T-cell (primary cell): ENCODE measurements at places on chromosomes 12 and 14.

DNA sequence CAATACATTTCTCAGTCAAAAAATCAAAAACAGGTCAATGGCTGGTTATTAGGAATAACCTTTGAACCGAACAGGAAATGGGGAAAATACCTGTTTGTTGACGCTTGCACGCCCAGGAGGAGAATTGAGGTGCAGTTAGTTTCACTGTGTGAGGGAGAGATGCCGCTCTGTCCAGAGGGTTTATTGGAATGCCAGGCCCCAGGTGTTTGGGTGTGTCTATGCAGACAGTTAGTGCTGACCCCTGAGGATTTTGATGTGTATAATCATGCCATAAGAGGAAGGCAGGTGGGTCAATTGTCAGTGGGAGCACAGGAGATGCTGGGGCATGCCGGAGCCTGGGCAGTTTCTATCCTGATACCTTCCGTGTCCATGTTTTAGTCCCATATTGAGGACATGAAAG is 100.8 kb upstream of the DIO3 start:
- DNase-seq = no peak

DNA sequence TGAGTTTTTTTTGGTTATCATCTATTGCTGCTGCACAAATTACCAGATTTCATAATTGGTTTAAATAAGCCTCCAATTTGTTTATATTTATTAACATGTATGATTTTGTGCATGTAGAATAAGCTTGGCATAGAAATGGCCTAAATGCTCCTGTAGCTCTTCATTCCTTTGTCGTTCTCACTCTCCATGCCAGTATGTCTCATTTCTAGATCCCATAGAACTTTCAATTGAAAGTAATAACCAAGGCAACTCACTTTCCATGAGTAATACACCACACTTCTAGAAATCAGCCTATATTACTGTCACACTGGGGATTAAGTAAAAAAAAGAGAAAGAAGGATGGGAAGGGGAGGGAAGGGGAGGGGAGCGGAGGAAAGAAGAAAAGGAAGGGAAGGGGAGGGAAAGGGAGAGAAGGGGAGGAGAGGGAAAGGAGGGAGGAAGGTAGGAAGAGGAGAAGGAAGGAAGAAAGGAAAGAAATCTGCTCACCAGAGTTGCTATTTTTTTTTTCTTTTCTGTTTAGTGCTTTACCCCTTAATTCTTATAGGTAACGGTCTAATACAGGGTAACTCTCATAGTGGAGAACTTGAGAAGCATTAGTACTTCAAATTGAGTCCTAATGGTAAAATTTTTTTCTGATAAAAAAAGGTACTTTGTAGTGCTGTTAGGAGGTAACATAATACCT is 45.6 kb downstream of the MDM2 start:
- no peak for DNase-seq

- DNase-seq = no peak
These were observed 189.8 kb upstream of the SLC16A7 start for GRCh38 chr12:59405992-59406391.

GRCh38 chr14:75428230-75429104 is 645 bp downstream of the JDP2 start:
- no peak for DNase-seq

DNA sequence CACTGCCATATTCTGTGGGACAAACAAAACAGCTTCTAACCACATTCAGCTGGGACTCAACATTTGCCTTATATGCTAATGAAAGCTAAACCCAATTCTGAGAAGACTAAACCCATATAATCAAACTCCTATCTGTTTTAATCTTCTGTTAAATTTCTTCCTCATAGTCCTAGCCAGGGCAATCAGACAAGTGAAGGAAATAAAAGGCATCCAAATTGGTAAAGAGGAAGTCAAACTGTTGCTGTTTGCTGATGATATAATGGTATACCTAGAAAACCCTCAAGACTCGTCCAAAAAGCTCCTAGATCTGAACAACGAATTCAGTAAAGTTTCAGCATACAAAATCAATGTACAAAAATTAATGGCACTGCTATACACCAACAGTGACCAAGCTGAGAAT is 157.1 kb downstream of the PHLDA1 start:
- no peak for DNase-seq

DNA sequence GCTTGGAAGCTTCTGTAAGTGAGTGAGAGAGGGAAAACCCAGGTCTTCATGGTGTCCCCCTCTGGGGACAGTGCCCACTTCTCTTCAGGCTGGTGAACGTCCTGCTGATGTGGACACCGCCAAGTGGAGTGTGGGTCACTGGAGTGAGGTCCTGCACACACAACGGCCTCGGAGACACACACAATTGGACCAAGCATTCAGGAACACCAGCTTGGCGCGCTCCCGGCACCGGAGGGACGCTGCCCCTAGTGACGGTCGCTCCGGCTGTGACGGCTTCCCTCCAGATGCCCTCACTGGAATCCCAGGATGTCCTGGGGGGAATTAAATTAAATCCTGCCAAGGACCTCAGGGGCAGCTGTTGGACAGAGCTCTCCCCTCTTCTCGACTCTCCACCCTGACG is 123.1 kb downstream of the ZNF664 start:
- no peak for DNase-seq

- DNase-seq = no peak
These were observed 17.0 kb upstream of the DICER1 start for GRCh38 chr14:95174184-95174792.

DNA sequence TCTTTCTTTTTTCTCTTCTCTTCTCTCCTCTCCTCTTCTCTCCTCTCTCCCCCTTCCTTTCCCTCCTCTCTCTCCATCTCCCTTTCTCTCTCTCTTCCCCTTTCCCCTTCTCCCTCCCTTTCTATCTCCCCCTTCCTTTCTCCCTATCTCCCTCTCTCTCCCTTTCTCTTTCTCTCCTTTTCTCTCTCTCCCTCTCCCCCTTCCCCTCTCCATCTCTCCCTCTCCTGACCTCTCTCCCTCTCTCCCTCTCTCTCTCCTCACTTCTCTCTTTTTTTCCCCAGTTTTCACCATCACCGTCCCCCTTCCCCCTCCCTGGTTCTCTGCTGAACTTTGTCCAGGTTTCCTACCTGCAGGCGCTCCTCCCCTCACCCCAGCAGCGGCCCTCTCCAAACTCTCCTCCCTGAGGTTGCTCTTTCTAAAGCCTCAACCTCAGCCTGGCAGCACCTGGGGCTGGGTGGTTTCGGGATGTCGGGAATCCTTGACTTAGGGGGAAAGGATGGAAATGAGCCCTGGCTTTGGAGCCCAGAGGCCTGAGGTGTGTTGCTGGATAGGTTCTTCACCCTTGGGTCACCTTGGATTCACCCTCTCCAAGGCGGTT is 14.7 kb upstream of the TBX3 start:
- DNase-seq = no peak

DNA sequence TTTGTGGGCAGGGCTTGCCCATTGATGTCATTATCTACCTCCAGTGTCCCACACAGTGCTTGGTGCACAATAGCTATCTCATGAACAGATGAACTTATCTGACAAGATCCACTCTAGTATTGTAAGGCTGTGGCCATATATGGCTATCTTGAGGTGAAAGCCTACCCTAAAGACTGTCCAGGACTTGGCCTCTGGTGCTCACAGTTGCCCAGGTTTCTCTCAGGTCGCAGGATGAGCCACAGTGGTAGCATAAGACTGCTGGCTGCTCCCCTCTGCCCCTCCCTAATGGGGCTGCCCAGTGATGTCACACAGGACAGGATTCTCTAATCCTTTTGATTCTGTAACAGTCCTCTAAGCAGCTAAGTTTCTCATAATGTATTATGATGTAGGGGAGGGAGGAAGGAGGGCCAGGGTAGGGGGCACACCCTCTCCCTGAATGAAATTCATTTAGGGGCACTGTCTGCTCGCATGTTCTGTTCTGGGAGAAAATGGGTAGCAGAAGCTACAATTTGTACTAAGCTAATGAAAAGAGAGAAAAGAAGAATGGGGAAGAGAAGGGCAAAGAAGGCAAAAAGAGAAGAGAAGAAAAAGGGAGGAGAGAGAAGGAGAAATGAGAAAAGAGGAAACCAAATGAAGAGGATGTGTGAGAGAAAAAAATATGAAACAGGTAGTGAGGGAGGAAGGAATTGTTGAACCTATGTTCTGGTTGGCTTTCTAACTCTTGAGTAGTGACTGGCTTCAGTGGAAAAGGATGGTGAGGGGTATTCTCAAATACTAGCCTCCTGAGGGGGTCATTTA is 3.4 kb upstream of the PPM1A start:
- no peak for DNase-seq

DNA sequence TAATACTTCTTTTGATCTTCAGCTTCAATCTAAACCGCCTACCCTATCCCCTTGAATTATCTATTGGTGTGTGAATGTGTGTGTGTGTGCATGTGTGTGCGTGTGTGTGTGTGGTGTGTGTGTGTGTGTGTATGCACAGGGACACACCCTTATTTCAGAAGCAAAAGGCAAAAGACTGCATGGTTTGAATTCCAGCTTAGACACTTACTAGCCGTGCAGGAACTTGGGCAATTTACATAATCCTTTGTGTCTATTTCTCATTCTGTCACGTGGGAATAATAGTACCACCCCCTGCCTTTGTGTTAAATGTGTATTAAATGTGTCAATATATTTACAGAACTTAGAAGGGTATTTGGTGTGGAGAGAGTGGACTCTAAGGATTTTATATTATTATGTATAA is 251.7 kb downstream of the TMEM132C start:
- DNase-seq = no peak
